H1 (cell line): ENCODE measurements at places on chromosomes 11 and 22. TPM values are rescaled to one million over a fixed set of nuclear protein-coding genes. Genes with fewer than 3 reads are reported as not detected.

DNA sequence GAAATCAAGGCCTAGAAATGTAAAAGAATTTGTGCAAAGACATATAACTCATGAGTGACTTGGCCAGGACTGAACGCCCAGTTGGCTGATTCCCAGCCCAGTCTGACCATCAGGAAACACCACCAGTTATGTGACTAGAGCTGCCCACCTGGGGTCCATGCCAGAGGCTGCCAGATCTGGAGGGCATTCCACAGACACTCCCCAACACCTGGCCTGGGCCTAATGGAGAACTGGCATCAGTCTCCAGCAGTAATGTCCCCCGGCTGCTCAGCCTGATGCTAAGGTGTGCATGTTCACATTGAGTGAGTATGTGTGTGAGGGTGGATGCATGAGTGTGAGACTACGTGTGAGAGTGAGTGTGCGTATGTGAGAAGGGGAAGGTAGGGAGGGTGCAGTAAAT lies 15.7 kb downstream of the PLAAT3 start:
- no peak for DNase-seq
- H3K4me1 ChIP-seq: peaks cover 5% of the 10 kb centered on the region; the same call in 1 of the 2 replicates
- H3K4me3 ChIP-seq: no peak overlapping the region

GRCh38 chr22:19892925-19893324 lies 38.3 kb upstream of the GNB1L start:
- peaks cover 17% of the 10 kb centered on the region for H3K4me1 ChIP-seq
- no peaks in the 10 kb centered on the region; the same call in none of the 2 replicates for H3K27me3 ChIP-seq
- no peak overlapping the region for H3K4me3 ChIP-seq
- no peak for DNase-seq
- H3K36me3 ChIP-seq: no peaks in the 10 kb centered on the region
- H3K27ac ChIP-seq: no peak overlapping the region

- no peak overlapping the region for H3K27ac ChIP-seq
- no peak overlapping the region for H3K4me3 ChIP-seq
- H3K27me3 ChIP-seq: peaks cover 8% of the 10 kb centered on the region
- DNase-seq: no peak
Measured at GRCh38 chr11:15119352-15119751, 4.6 kb downstream of the INSC start.

GRCh38 chr11:1654388-1655167 lies 25.0 kb downstream of the KRTAP5-5 start:
- H3K4me3 ChIP-seq: no peak overlapping the region
- H3K27me3 ChIP-seq: no peaks in the 10 kb centered on the region
- DNase-seq: no peak
- no peak overlapping the region for H3K27ac ChIP-seq

GRCh38 chr22:40654522-40655167 lies 18.1 kb upstream of the MRTFA start:
- H3K36me3 ChIP-seq: no peaks in the 10 kb centered on the region
- no peaks in the 10 kb centered on the region for H3K27me3 ChIP-seq
- peaks cover 2% of the 10 kb centered on the region for H3K4me1 ChIP-seq
- no peak overlapping the region for H3K4me3 ChIP-seq
- no peak for DNase-seq

DNA sequence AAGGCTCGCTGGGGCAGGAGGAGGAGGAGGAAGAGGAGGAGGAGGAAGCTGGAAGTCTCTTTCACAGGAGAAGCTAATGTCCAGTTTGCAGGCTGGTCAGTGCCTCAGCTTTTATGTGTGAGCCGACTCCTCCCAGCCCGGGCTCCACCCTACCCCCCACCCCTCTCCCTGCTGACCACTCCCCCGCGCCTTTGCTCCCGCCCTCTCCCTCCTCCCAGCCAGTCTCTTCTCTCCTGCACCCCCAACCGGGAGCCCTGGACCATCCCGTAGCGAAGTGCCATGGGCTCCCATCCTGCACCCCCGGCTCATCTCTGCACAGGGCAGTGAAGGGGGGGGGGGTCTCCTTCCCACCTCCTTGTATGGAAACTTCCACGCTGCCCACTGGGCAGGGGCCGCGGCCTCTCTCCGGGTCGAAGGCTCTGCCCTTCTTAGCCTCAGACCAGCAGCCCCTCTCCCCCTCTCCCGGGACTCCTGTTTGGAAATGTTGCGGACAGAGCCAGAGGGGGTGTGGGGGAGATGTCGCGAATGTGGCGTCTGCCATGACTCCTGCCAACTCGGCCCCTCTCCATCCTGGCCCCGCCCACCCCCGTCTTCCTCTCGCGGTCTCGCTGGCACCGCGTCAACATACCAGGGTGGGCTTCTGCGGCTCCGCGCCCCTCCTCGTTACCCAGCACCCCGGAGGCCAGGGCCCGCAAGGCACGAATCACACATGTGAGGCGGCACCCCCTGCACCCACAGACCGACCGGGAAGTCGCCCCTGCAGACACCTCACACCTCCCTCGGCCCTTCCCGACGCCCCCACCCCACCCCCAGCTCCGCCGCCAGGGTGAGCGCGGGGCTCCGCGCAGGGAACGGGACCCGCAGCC lies 1.8 kb downstream of the IGF2 start:
- H3K27ac ChIP-seq: no peak overlapping the region
- H3K4me3 ChIP-seq: peak overlapping the region; percentile 34
- DNase-seq: peak; percentile 82
- peaks cover 52% of the 10 kb centered on the region for H3K27me3 ChIP-seq

- H3K27ac ChIP-seq: no peak overlapping the region
- DNase-seq: no peak
- H3K27me3 ChIP-seq: no peaks in the 10 kb centered on the region
- peaks cover 3% of the 10 kb centered on the region; the same call in 1 of the 2 replicates for H3K4me1 ChIP-seq
- H3K4me3 ChIP-seq: no peak overlapping the region
Measured at GRCh38 chr22:38144025-38144405, 33.5 kb upstream of the BAIAP2L2 start.

DNA sequence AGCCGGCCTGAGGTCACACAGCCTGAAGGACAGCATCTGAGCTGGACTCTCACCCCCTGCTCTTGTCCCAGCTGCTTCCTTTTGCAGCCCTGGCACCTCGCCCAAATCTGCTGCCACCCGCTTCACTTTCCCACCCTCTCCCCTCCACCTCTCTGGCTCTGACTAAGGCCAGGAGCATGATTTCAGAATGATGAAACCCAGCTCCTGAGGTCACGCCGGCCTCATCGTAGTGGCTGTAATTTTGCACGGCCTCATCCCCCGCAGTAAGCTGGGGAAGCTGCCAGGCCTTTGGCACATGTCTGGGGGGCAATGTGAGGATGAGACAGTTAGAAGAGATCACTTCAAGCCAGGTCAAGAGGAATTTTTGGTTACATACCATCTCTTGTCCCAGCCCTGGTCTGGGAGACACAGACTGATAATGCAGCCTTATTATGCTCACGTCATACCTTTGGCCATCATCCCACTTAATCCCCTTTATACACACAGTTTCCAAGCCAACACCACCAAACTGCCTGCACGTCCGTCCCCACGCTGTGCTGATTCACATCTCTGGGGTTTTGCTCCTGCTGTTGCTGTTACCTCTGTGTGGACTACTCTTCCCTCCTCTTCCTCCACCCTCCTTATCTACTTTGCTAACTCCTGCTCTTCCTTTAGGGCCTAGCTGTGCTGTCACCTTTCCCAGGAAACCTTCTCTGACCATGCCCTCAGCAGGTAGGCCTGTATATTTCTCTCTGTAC lies 58.1 kb downstream of the CHRDL2 start:
- no peak overlapping the region for H3K27ac ChIP-seq
- H3K27me3 ChIP-seq: no peaks in the 10 kb centered on the region
- peak; percentile 40 for DNase-seq
- H3K36me3 ChIP-seq: no peaks in the 10 kb centered on the region

DNA sequence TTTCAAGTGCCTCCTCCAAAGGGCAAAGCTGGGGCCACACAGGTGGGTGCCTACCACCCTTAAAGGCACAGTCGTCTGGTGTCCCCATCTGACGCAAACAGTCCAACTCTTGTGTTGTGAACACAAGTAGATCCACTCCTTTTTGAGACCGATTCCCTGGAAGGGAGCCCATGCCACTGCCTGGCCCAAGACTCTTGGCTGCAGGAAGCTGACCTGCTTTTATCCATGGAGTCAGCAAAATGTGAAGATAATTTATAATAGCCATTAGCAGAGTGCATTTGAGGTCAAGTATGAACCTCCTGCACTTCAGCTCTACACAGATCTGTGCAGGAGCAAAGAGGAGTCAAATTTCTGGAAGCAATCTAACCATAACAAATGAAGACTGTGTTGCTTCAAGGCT lies 68.5 kb downstream of the ADM start:
- H3K27ac ChIP-seq: no peak overlapping the region
- no peak for DNase-seq
- no peaks in the 10 kb centered on the region for H3K27me3 ChIP-seq
- no peak overlapping the region for H3K4me3 ChIP-seq
- H3K36me3 ChIP-seq: no peaks in the 10 kb centered on the region

GRCh38 chr22:46068593-46069491 lies 81.5 kb upstream of the PPARA start:
- DNase-seq: no peak
- peaks cover 48% of the 10 kb centered on the region for H3K27me3 ChIP-seq
- H3K27ac ChIP-seq: no peak overlapping the region
- H3K4me3 ChIP-seq: no peak overlapping the region
- peaks cover 3% of the 10 kb centered on the region for H3K4me1 ChIP-seq
- no peaks in the 10 kb centered on the region for H3K36me3 ChIP-seq

DNA sequence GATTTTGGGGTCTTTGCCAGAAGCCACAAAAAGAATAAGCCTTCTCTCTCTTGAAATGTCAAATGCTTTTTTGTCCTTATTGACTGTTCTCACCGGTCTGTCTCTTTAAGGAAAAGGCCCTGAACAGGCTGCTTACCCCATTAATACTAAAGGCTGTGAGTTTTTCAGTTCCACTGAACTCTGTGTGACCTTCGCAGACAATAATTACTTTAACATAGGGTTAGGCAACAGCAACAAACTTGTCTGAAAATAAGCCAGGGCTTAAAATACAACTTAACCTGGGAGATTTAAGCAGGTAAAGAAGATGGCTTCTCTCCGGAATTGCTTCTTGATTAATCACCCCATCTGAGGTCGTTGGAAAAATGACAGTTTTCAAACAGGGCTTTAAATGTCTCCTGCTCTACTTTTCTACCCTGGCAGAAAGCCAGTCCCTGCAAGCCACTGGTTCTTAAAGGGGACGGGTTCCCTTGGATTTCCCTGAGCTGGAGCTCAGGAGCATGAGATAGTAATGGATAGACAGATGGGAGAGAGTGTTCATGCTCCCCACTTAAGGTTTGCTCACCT lies 69.4 kb downstream of the ARL14EP start:
- H3K4me1 ChIP-seq: no peaks in the 10 kb centered on the region
- no peak for DNase-seq
- no peak overlapping the region for H3K4me3 ChIP-seq
- H3K36me3 ChIP-seq: no peaks in the 10 kb centered on the region
- H3K27ac ChIP-seq: no peak overlapping the region

DNA sequence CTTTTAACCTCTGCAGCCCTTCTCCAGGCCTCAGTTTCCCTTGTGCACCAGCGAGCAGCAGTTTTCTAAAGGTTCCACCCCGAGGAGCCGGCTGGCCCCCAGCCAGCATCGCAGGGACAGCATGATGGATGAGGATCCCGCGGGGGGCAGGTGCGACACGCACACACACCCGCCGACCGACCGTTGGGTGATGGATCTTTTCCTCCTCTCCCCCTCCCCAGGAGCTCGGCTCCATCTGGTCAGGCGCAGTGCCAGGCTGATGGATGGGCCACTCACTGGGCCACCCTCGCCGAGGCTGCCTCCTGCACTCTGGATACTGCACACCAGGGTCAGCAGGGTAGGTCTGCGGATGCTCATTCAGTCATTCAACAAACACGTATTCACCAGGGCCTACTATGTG lies 12.8 kb upstream of the CABP7 start:
- no peak for DNase-seq
- no peak overlapping the region for H3K4me3 ChIP-seq
- H3K4me1 ChIP-seq: peaks cover 35% of the 10 kb centered on the region
- H3K27me3 ChIP-seq: peaks cover 3% of the 10 kb centered on the region; the same call in 1 of the 2 replicates
- no peaks in the 10 kb centered on the region for H3K36me3 ChIP-seq

- H3K27me3 ChIP-seq: no peaks in the 10 kb centered on the region
- H3K36me3 ChIP-seq: no peaks in the 10 kb centered on the region
- H3K4me3 ChIP-seq: no peak overlapping the region
Measured at GRCh38 chr22:50242406-50242949, 2.3 kb downstream of the TUBGCP6 start.

GRCh38 chr11:113204280-113204679 lies 110.1 kb upstream of the TTC12 start:
- no peak overlapping the region for H3K27ac ChIP-seq
- DNase-seq: no peak
- no peak overlapping the region for H3K4me3 ChIP-seq
- H3K27me3 ChIP-seq: no peaks in the 10 kb centered on the region
- H3K36me3 ChIP-seq: no peaks in the 10 kb centered on the region
- H3K4me1 ChIP-seq: no peaks in the 10 kb centered on the region

- H3K4me1 ChIP-seq: peaks cover 1% of the 10 kb centered on the region; the same call in 1 of the 2 replicates
- H3K27ac ChIP-seq: no peak overlapping the region
- H3K36me3 ChIP-seq: no peaks in the 10 kb centered on the region
- peaks cover 15% of the 10 kb centered on the region for H3K27me3 ChIP-seq
- peak overlapping the region; percentile 95 for H3K4me3 ChIP-seq
Measured at GRCh38 chr11:27701355-27702105, 1.3 kb upstream of the BDNF start.

DNA sequence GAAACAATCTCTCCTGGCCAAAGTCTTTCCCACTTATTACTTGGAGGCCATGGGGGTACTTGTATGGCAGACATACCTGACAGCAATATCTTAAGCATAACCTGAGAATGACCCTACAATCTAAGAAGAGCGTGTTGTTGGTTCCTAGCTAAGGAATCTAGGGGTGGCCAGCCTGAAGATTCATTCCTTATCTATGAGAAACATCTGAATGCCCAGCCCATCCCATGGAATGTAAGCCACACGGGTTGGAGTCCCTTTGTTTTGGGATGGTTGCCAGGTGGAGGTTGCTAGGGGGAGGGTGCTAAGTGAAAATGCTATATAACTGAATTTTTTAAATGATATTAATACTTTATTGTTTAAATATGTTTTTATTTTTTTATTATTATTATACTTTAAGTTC lies 725.0 kb downstream of the ETS1 start:
- no peaks in the 10 kb centered on the region for H3K4me1 ChIP-seq
- H3K27ac ChIP-seq: no peak overlapping the region
- DNase-seq: no peak
- H3K36me3 ChIP-seq: no peaks in the 10 kb centered on the region

DNA sequence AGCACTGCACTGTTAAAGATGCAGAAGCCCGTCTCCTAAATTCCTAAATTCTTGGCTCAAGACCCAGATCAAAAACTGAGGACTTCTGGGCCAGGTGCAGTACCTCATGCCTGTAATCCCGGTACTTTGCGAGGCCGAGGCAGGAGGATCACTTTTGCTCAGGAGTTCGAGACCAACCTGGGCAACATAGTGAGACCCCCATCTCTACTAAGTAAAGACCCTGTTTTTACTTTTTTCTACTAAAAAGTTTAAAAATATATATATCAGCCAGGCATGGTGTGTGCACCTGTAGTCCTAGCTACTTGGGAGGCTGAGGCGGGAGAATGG lies 29.7 kb downstream of the PDGFB start:
- H3K27me3 ChIP-seq: no peaks in the 10 kb centered on the region
- no peak overlapping the region for H3K4me3 ChIP-seq

GRCh38 chr11:56782167-56782847 lies 33.8 kb upstream of the OR9G4 start:
- H3K4me3 ChIP-seq: no peak overlapping the region
- H3K4me1 ChIP-seq: no peaks in the 10 kb centered on the region
- no peaks in the 10 kb centered on the region for H3K36me3 ChIP-seq

CCDC82 gene
- 15.2 and 17.0 TPM in 2 replicates for total RNA-seq

AGBL2 gene
- total RNA-seq: 2.1 and 5.3 TPM in 2 replicates

MYOD1 gene
- total RNA-seq: not detected in 2 replicates

OR51I2 gene
- total RNA-seq: not detected in 2 replicates

TCN2 gene
- total RNA-seq: 30.0 and 36.2 TPM in 2 replicates

MYBPC3 gene
- total RNA-seq: not detected in 2 replicates

CEND1 gene
- total RNA-seq: 5.0 and 5.7 TPM in 2 replicates

APOA1 gene
- total RNA-seq: 0.48 TPM in 1 of 2 replicates, not detected in the other

DDX6 gene
- 174 and 181 TPM in 2 replicates for total RNA-seq

KRTAP5-9 gene
- total RNA-seq: not detected in 2 replicates

CCDC89 gene
- total RNA-seq: not detected in 2 replicates

HSPA8 gene
- total RNA-seq: 2,155 and 2,163 TPM in 2 replicates

ARL14EP gene
- total RNA-seq: 29.6 and 32.6 TPM in 2 replicates

OR2AG2 gene
- 0.17 and 0.22 TPM in 2 replicates for total RNA-seq
